ENCODE measurements at places on chromosomes 2 and 18.

DNA sequence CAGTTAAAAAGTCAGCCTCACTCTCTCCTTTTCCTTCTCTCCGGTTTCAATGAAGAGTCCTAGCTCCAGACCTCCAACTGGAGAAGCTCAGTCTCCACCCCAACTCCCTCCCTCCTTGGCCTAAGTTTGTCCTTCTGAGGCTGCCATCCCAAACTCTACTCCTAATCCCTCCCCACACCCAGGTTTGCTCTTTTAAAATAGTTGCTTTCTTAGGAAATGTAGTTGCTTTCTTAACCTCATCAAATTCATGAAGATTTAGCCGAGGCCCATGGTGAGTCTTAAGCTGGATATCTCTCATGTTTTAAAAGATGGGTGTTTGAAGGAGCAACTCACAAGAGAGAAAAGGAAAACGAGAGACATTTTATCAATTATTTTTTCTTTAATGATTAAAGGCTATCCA, 937 bp upstream of the LANCL1 start:
- DNase-seq: peak; percentile 21

GRCh38 chr2:85753525-85754312, at the start of gene ATOH8:
Gene ATOH8, plus strand, starts transcription at chr2:85753991. Its CDS starts 199 bp downstream, at chr2:85754190.
- DNase-seq: peak; percentile 71

DNA sequence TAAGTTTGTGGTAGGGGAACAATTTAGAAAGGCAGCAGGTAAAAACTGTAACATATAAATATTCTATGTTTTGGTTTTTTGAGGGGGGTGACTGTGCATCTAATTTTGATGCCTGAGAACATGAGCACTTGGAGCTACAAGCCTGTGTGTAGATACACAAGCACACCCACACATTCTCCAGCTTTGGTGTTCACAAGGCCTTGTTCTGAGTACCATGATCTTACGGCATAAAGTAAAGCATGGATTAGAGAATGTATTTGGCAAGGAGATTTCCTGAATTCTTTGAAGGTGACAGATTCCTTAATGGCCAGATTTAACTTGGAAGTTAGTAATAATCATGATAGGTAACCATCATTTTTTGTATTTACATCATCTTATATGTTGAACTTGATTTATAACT, 42.7 kb downstream of the MAP3K20 start:
- no peak for DNase-seq

DNA sequence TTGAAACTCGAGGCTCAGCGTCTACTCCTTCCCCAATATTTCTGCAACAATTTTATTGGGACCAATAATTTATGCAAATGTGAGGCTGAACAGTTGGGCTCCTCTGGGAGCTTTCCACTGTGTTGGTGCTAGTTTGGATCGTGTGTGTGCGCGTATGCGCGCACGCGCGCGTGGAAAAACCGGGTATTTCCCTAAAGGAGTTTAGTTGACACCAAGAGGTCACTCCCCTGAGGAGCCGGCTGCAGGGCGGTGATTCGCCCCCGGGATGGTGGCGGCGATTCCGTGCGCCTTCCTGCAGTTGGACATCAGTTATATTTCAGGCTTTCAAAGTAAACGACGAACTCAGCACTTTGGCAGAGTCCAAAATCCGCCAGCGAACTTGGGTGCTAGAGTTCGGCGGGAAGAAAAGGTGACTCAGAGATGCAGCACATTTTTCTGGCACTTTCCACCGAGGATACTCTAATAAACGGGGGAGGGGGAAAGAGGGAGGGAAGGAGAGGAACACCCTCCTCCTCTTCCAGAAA, 186.5 kb upstream of the FANCL start:
- DNase-seq: peak; percentile 42

- no peak for DNase-seq
Measured at GRCh38 chr2:56688661-56689060, 504.9 kb downstream of the CCDC85A start.

GRCh38 chr2:109195193-109196045, 66.4 kb downstream of the SH3RF3 start:
- no peak for DNase-seq

DNA sequence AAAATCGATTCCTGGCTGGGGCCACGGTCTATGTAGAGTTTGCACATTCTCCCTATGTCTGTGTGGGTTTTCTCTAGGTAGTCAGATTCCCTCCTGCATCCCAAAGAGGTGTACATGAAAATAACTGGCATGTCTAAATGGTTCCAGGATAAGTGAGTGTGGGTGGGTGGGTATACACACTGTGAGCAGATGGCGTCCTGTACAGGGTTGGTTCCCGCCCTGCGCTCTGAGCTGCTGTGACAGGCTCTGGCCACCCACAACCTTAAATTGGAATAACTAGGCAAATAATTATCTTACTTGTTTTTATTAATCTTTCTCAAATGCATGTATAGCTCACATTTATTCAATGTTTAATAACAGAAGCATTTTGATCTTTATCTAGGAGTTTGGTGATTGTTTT, 16.3 kb downstream of the THOC1 start:
- no peak for DNase-seq

GRCh38 chr2:169139993-169140767, 70.8 kb downstream of the DHRS9 start:
- DNase-seq: no peak

GRCh38 chr2:105590780-105591660, 153.7 kb upstream of the NCK2 start:
- DNase-seq: no peak

GRCh38 chr2:26598996-26599373, 42.2 kb downstream of the CIB4 start:
- no peak for DNase-seq

DNA sequence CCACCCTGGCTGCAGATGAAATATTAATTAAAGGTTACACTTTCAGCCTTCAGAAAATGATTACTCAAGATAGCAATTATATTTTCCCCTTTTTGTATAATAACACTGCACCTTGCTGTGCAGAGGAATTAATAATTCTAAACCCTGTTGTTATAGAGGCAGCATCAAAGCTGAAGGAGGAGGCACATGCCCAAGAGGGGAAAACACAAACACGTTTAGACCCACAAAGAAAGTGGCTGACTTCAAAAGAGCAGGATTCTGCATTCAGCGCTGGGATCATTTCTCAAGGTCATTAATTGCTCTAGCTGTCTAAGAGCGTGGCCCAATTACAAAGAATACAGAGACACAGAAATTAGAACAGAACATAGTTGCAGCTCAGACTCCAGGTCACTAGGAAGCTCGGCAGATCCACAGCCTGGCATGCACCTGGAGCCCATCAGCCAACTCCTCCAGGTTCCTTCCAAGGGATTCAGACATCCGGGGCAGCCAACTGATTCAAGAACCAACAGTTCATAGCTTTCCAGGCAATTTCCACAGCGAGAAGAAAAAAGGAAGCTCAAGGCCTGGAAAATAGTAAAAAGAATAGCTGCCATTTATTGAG, 102.3 kb upstream of the ID2 start:
- DNase-seq: no peak

GRCh38 chr2:223008162-223008561, 43.8 kb upstream of the KCNE4 start:
- no peak for DNase-seq

- peak; percentile 39 for DNase-seq
Measured at GRCh38 chr2:24359129-24360049, 947 bp downstream of the ITSN2 start.

DNA sequence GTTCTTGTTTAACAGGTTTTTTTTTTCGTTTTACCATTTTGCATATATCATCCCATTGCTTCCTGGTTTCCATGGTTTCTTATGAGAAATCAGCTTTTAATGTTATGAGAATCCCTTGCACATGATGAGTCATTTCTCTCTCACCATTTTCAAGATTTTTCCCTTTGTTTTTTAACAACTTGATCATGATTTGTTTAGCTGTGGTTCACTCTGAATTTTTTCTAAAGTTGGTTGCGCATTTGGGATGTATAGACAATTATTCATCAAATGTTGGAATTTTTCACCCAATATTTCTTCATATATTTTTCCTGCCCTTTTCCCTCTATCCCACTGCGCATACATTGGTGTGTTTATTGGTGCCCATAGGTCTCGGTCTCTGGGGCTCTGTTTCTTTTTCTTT, 42.4 kb upstream of the BIN1 start:
- peak; percentile 52 for DNase-seq

- DNase-seq: no peak
Measured at GRCh38 chr2:96154506-96155380, 9.5 kb upstream of the DUSP2 start.

DNA sequence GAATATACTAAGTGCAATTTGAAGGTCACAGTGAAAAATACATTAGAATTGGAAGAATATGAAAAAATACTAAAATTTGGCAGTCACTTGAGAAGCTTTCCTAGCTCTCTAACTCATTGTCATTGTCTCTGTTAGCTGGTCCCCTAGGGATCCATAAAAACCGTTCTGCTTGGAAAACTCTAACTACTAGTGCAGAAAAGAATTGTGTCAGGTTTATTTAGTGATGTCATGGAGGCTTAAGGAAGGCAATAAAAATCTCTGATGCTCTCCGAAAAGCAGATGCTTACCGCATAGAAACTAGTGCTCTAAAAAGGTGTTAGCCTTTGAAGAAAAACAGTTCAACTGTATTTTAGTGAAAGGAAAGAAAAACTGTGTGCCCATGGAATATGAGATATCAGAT, 150.1 kb upstream of the DLGAP1 start:
- no peak for DNase-seq

GRCh38 chr2:85651097-85651496, 16.9 kb downstream of the SFTPB start:
- no peak for DNase-seq

DNA sequence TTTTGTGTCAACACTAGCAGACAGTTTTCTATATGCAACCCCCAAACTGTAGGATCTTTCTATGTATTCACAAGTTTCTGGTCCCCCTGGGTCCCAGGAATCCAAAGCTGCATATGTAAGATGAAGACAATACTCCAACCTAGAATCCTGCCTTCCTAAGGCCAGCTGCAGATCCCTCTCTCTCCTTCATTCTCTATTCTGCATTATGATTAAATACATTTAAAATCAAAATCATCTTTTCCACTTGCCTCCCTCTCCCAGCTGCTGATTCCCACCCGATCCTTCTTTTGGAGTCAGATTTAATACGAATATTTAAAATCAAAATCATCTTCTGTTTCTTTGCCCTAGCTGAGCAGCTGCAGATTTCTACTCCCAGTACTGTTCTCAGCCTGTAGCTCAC, 783.0 kb upstream of the ZEB2 start:
- no peak for DNase-seq

- no peak for DNase-seq
Measured at GRCh38 chr2:46689993-46690392, 210.6 kb downstream of the TMEM247 start.

DNA sequence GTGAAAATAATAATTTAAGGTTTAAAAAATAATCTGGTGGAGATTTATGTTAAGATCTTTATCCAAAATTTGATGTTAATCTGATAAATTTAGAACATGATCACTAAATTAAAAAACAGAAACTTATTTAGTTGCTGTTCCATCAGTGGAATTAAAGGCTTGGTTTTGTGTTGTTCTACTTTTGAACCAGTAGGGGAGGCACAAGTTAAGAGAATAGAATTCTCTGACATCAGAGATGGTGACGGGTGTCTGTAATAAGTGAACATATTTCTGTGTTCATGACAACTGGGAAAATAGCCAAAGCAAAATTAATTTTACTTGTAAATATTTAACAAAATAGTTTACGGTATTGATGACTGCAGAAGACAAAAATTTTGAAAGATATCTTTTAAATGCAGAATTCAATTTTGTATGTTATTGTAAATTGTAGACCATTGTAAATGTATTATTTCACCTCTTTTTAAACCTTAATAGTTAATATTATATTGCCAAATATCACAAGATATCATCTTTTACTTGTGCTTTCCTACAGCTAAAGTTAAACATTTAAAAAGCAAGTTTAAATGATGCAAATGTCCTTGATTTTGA, 106.0 kb downstream of the UBR3 start:
- DNase-seq: peak; percentile 78

DNA sequence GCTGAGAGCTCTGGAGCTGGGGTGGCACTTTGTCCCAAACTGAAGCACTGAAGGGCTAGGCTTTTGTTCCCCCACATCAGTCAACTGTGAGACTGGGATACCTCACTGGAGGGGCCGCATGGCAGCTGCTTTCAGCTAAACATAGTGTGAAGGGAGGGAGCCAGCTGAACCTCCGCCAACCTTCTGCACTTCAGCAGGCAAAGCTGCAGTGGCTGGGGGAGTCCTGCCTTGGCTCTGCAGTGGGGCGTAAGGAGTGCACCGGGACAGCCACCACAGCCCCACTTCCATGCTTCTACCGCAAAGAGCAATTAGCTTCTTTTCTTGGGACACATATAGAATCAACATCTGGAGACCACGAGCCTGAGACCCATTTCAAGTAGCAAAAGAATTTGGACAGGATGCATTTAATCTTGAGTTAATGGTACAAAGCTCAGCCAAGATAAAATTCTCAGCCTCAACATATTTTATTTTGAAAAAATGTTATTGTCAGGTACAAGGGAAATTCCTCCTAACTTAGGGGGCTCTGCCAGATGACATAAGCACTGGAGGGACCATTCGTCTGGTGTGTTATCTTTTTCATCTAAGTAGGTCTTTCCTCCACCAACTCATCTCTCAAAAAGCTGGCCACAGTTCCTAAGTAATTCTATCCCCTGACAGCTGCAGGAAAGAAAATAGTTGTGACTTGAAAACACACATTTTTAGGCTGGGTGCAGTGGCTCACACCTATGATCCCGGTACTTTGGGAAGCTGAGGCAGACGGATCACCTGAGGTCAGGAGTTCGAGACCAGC, 25.6 kb upstream of the MYCN start:
- DNase-seq: no peak

DNA sequence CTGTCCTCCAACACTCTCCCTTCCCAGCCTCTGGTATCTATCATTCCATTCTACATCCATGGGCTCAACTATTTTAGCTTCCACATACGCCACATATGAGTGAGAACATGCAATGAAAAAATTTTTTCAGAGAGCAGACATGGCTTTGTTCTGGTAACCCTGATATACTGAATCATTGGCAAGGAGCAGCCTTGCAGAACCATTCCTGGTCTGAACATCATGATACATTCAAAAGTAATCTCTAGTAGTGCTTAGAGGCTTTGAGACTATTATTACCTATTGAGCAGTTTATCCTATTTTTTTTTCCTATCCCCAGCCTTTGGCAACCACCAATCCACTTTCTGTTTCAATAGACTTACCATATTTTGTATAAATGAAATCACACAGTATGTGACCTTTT, 393.1 kb upstream of the KCNH7 start:
- no peak for DNase-seq

DNA sequence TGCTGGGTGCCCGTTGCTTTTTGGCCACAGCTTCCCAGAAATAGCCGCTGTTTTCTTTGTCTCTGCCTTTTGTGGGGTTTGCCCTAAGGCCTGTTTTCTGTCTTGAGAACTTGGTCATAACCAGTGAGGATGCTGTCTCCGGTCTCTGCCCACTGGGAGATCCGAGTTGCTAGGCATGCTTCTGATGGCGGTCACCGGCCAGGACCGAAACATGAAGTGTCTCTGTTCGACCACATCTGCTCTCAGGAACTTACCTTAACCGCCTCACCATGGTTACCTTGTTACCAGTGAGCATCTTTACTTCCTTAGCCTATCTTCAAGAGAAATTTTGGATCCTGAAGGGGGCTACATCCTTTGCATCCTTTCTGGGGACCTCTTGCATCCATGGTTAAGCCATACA, 91.9 kb downstream of the RTP5 start:
- no peak for DNase-seq

All from dermis blood vessel endothelial cell (primary cell).